ENCODE measurements at places on chromosomes 3 and 15.

GRCh38 chr15:38849046-38849445 is 284.4 kb upstream of the RASGRP1 start:
- DNase-seq = no peak

GRCh38 chr3:195012100-195012499 is 258.9 kb downstream of the XXYLT1 start:
- no peak for DNase-seq

- DNase-seq = no peak
These were observed 15.5 kb downstream of the CCR5 start for GRCh38 chr3:46386205-46386604.

DNA sequence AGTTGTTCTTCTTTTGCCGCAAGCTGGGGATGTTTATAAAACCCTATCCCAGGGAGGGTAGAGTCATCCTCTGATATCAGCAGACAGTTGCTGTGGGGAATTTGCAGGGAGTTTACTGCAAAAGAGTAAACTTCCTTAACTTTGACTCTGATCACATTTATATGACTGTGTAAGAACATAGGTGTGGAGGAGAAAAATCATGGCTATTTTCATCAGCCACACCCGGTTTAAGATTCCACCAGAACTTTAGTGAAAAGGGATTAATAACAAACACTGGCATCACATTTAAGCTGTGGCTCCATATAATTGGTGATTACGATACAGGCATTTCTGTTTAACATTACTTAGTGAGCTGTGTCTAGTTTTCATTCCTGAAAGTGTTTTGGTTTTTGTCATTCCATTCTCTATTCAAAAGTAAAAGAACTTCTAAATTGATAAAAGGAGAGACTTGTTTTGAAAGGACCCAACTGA is 143.1 kb downstream of the MYLK start:
- DNase-seq = no peak

- no peak for DNase-seq
These were observed 44.8 kb downstream of the POLR2M start for GRCh38 chr15:57751177-57751800.

- no peak for DNase-seq
These were observed 114.1 kb upstream of the DNAJC19 start for GRCh38 chr3:181103605-181104004.

DNA sequence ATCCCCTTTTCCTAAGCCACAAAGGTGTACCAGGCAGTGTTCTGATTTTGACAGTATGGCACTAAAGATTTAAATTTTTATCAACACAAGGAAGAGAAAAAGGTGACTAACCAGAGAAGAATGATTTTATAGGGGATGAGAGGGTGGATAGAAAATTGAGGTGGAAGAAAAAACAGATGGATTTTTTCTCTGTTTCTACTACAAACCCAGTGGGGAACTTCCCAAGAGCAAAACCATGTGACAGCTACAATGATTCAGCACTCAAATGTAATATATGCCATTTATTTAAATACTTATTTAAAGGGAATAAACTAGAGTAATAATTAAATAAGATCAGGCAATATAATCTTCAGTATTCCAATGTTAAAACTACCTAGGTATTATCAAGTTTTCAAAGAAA is 11.1 kb downstream of the DCUN1D1 start:
- DNase-seq = no peak

- DNase-seq = no peak
These were observed 846.5 kb upstream of the ALCAM start for GRCh38 chr3:104520228-104520655.

DNA sequence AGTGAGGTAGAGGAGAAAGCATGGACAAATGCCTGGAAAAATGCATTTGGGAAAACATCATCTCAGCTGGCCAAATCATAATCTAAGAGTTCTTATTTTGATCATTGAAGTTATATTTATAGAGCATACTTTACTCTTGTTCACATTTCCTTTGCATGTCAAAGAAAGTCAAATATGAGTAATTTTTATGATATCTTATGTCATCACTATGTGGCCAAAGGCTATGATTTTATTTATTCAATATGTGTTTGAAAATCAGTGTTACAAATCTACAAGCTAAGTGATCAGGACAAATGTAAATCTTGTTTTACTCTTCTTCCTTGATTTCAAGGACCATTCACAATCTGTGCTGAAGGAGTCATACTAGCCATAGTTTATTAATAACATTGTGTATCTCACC is 237.2 kb upstream of the DPH6 start:
- DNase-seq = no peak

- no peak for DNase-seq
These were observed 21.9 kb downstream of the C3orf62 start for GRCh38 chr3:49255112-49255511.

GRCh38 chr15:29826908-29827820 is 4.9 kb upstream of the TJP1 start:
- no peak for DNase-seq

GRCh38 chr3:119738741-119739140 is 35.9 kb downstream of the CFAP91 start:
- DNase-seq = no peak

DNA sequence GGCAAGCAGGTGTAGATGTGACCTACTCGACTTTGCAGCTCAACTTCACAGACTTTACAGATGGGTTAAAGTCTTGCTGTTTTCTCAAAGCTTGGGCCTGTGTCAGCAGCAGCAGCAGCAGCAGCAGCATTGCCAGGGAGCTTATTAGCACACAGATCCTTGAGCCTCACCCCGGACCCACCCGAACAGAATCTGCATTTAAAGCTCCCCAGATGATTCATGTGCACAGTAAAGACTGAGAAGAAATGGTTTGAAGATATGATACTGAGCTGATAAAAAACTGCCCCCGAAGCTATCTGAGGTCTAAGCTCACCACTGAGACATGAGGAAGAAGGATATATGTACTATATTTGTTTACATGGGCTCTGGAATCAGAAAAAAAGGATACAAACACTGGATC is 231.7 kb downstream of the ARPP21 start:
- no peak for DNase-seq

DNA sequence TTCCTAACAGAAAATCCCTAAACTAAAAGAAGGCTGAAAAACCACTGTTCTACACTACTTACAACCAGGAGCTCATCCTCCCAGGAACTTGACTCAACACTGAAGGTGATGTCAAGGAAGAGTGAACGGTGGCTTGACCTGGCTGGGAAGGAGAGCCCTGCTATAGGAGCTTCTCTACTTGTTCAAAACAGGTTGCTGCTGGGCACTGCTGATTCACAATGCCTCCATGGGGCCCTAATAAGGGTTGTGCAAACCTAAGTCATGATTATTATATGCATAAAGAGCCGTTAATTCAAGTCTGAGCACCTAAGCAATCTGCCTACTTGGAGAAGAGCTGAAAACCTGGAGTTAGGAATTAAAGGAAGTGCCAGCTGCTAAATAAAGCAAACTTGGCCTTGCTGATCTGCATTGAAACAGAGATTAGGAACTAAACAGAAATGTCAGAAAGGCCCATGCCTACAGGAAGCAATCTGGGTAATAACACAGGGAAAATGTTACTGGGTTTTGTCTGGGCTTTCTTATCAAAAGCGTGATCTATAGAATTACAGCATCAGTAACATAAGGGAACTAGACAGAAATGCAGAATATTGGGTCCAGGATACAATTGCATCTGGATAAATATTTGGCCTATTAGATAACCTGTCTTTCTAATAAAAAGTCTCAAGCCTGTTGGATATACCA is 243.2 kb downstream of the NEK10 start:
- no peak for DNase-seq

DNA sequence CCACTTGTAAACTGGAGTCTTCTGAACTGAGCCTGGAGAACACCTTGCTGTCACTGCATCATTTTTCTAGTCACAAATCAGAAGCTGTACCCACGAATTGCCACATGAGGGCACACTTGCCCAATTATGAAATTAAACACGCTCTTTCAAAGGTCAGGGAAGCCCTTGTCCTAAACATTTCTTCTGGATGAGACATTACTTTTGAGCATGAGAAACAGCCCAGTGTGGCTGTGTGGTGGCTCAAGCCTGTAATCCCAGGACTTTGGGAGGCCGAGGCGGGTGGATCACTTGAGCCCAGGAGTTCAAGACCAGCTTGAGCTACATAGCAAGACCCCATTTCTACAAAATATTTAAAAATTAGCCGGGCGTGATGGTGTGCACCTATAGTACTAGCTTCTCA is 27.5 kb upstream of the CFAP161 start:
- no peak for DNase-seq

GRCh38 chr3:188949996-188950395 is 221.8 kb upstream of the TPRG1 start:
- DNase-seq = no peak

Data from stimulated activated CD8-positive, alpha-beta memory T cell treated with anti-CD3 and anti-CD28 coated beads, Interleukin-7, amount 100 ng/mL, for 24 hours (primary cell).